Amniotic epithelial cell (primary cell): ENCODE measurements at places on chromosomes 6 and 20.

DNA sequence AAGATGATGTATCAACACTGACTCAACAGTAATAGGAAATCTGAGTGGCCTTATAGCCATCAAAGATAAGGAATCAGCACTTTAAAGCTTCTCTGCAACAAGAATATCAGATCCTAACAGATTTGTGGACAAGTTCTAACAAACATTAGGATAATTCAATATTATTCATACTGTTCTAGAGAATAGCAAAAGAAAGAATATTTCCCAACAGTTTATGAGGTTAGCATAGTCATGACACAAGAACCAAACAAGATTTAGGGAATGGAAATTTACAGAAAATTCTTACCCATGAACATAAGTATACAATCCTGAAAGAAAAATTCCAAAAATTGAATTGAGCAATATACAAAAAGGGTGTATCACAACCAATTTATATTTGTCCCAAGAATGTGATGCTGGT, 64.3 kb upstream of the BTBD3 start:
- peak; percentile 69 for DNase-seq

GRCh38 chr20:49712646-49712995, 1.1 kb downstream of the B4GALT5 start:
- DNase-seq = no peak

DNA sequence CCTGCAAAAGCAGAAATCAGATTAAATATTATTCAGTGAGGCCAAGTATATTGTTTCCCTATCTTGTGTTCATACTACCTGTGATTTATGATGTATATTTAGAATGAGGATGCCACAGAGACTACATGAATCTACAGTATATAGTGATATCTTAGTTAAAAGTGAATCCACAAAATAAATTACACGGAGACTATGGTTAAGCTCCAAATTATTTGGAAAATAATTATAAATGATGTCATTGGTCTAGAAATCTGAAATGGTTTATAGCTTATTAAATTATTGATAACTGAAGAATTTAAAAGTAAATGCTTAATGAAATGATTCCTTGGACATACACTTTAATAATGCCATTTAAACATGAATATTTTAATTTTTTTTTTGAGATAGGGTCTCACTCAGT, 4.2 kb upstream of the USP45 start:
- DNase-seq = no peak

DNA sequence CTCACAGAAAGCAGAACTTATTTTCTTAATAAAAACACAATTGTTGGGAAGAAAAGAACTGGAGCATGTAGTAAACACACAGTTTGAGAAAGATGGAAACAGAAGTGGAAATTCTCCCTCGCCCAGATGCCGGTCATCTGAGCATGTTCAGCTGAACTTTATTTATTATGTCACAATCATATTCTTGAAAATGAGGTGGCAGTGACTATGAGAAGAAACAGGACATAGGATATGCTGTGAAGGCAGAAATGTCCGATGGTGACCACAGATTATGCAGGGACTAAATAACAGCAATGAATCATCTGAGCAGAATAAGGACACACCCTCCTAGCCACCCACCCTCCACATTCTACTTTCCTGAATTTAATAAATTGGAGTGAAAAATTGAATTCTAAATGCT, 425.3 kb upstream of the NOX3 start:
- peak; percentile 3 for DNase-seq

DNA sequence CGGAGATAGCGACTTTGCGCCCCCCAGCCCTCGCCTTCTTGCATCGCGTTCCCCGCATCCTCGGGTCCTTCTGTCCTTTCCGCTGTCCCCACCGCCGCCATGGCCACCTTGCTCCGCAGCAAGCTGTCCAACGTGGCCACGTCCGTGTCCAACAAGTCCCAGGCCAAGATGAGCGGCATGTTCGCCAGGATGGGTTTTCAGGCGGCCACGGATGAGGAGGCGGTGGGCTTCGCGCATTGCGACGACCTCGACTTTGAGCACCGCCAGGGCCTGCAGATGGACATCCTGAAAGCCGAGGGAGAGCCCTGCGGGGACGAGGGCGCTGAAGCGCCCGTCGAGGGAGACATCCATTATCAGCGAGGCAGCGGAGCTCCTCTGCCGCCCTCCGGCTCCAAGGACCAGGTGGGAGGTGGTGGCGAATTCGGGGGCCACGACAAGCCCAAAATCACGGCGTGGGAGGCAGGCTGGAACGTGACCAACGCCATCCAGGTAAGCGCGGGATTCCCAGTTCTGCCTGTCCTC, 401 bp downstream of the SLC32A1 start:
- no peak for DNase-seq

DNA sequence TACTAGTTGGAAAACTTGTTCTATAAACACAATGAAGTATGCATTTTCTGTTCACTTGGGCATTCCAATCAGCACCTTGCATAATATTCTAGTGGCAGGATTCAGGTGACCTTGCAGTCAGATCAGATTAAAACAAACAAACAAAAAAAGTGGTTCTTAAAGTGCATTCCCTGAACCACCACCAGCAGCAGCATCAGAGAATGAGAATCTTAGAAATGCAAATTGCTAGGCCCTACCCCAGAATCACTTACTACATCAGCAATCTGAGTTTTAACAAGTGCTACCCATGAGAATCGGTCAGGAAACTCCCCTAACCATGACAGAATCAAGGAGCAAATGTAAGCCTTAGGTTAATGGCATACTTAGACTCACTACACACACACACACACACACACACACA, 41.7 kb downstream of the SNAP25 start:
- DNase-seq = no peak

GRCh38 chr6:137783710-137784109, 83.3 kb upstream of the TNFAIP3 start:
- no peak for DNase-seq

DNA sequence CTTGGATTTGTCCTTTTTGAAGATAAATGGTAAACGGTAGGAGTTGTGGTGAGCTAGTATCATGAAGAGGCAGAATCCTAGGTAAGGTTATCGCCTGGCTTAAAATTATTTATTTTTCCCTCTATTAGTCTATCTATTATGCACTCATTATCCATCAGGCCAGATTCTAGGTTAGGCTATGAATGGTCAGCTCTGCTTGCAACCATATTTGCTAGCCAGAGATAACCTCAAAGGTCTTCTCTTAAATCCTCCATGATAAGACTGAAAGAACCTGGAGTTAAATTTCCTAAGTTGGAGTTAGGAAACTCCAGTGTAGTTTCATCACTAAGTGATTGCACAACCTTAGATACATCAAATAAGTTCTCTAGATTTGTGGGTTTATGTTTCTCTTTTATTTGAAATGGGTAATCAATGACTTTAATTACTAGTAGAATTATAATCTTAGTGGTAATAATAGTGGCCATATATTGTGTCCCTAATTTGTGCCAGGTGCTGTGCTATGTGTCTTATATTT, 302.1 kb upstream of the RUNX2 start:
- DNase-seq = peak; percentile 93

DNA sequence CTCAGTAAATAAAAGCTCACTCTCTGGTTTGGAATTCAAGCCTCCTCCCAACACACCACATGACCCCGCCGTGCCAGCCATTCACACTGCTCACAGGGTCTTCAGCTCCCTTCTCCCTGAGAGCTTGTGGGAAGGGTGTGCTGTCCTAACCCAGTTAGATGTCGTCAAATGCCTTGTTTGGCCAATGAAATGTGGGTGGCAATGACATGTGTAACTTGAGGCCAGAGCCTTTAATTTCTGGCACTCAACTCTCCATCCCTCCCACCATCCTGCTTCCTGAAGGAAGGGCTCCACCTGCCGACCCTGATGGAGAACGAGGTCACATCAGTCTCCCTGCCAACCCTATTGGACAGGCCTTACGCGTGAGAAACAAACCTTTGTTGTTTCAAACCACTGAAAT, 224.5 kb upstream of the AGPAT4 start:
- DNase-seq = no peak
